ENCODE measurements at places on chromosomes 5 and 9. TPM values are rescaled to one million over a fixed set of nuclear protein-coding genes. Genes with fewer than 3 reads are reported as not detected.

Gene PCDHGA3
- total RNA-seq = 7.6 TPM

Gene IL31RA
- total RNA-seq = 0.67 TPM

Gene FLT4
- 6.1 TPM for total RNA-seq

DNA sequence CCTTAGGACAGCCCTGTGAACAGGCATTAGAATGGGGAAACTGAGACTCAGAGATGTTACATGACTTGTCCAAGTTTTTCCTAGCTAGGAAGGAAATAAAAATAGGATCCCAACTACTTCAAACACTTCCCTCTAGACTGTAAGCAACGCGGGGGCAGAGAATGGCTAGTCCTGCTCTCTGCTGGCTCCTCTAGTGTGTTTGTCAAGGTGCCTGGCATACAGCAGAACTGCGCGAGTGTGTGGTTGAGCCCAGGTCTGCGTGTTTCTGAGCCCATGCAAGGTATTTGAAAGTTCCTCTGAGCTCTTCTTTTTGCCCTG lies 152.5 kb downstream of the MACROH2A1 start:
- H3K27ac ChIP-seq = no peak overlapping the region
- no peak for DNase-seq
- H3K27me3 ChIP-seq = no peaks in the 10 kb centered on the region
- no peak overlapping the region for H3K4me3 ChIP-seq
- H3K4me1 ChIP-seq = no peaks in the 10 kb centered on the region

DNA sequence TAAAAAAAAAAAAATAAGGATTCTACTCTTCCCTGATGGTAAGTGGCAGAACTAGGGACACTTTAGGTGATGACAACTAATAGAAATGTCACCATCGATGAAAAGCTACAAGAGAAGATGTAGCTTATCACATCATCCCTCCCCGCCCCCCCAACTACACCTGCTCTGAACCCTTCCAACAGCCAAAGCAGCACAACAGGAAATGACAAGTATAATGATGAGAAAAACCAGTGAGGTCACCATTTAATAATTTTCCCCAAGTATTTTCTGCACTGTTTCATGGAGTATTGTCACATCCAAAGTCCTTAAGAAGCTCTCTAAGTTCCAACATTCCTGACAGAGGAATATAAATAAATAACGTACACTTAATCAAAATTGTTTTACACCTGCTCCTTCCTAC lies 221.4 kb downstream of the EFNA5 start:
- no peaks in the 10 kb centered on the region for H3K27me3 ChIP-seq
- DNase-seq = no peak
- no peaks in the 10 kb centered on the region for H3K4me1 ChIP-seq
- H3K27ac ChIP-seq = no peak overlapping the region

GRCh38 chr5:123530728-123531127 lies 18.8 kb downstream of the CSNK1G3 start:
- no peak for DNase-seq
- no peaks in the 10 kb centered on the region for H3K36me3 ChIP-seq
- no peak overlapping the region for H3K27ac ChIP-seq
- no peak overlapping the region for H3K4me3 ChIP-seq
- no peaks in the 10 kb centered on the region for H3K27me3 ChIP-seq

- H3K27ac ChIP-seq = no peak overlapping the region
- no peaks in the 10 kb centered on the region for H3K36me3 ChIP-seq
- no peak overlapping the region for H3K4me3 ChIP-seq
These were observed 108.1 kb downstream of the CACNA1B start for GRCh38 chr9:137985637-137986071.

- no peak overlapping the region for H3K27ac ChIP-seq
These were observed 187.1 kb downstream of the AOPEP start for GRCh38 chr9:94913550-94913949.

DNA sequence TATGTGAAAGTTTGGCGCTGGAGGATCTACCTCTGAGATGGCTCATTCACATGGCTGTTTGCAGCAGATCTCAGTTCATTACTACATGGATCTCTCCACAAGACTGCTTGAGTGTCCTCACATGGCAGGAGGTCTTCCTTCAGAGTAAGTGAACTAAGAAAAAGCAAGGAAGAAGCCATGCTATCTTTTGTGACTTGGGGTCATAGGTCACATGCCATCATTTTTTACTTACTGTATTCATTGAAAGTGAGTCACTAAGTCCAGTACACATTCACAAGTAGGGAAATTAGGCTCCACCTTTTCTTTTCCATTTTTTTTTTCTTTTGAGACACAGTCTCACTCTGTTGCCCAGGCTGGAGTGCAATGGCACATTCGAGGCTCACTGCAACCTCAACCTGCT lies 8.7 kb upstream of the CDKN2AIPNL start:
- H3K27ac ChIP-seq = no peak overlapping the region
- DNase-seq = no peak
- H3K27me3 ChIP-seq = no peaks in the 10 kb centered on the region
- no peaks in the 10 kb centered on the region for H3K4me1 ChIP-seq
- H3K36me3 ChIP-seq = no peaks in the 10 kb centered on the region
- no peak overlapping the region for H3K4me3 ChIP-seq

- no peak overlapping the region for H3K27ac ChIP-seq
- no peak for DNase-seq
- H3K27me3 ChIP-seq = no peaks in the 10 kb centered on the region
- H3K4me1 ChIP-seq = no peaks in the 10 kb centered on the region
These were observed 6.5 kb upstream of the INSL6 start for GRCh38 chr9:5191985-5192384.

DNA sequence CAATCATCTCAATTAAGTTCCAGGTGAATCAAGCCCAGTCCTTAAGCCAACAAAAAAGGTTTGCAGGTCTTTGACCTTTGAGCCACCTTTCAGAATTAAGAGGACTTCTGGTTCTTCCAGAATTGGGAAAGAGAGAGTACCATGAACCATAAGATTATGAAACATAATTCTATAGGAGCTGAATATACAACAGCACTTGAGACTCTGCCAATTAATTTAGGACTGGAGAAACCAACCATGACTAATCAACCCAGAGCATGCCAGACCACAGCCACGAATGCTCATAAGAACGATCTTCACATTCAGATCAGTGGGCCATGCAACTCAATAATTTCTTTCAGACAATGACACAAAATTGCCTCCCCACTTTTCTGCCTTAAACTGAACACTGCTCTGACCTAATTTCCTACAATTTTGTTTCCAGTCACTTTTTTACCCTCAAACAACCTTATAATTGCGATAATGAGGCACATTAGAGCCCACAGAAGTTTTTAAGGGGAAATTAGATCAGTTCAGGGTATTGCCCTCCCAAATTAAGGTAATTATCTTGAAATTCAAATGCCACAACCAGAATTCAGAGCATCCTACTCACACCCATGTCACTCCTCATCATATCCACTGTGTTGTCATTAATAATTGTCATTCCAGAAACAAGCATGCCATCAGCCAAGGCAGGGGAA lies 213.4 kb downstream of the ATPSCKMT start:
- H3K27ac ChIP-seq = no peak overlapping the region
- DNase-seq = no peak
- H3K4me3 ChIP-seq = no peak overlapping the region
- no peaks in the 10 kb centered on the region for H3K4me1 ChIP-seq
- no peaks in the 10 kb centered on the region for H3K36me3 ChIP-seq

GRCh38 chr5:102802708-102803458 lies 47.8 kb downstream of the PAM start:
- H3K4me3 ChIP-seq = no peak overlapping the region
- H3K27me3 ChIP-seq = no peaks in the 10 kb centered on the region
- peaks cover 2% of the 10 kb centered on the region for H3K4me1 ChIP-seq
- no peaks in the 10 kb centered on the region for H3K36me3 ChIP-seq
- no peak for DNase-seq

DNA sequence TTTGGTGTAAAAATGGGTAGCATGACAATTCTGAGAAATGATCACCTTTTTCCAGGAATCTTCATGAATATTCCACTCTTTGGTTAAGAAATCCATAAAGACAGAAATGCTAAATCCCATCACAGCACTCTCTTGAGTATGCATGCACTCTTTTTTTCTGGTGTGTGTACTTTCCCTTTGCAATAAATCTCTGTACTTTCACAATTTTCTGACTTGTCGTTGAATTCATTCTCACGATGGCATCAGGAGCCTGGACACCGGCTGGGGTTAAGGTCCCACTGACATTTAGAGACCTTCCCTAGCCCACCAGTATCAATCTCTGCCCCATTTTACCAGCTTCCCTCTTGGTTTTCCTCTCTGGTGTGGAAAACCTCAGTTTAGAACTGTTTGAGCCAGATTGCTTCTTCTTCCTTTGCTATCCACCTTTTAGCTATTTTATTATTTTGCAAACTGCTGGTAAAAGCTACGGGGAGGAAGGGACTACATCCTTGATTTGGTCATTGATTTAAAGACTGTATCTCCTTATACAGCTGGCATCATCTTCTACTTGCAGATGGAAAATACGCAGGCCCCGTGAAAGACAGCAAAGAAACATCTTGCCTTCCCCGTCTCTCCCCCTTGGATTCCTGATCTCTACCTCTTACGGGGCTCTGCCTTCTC lies 59.9 kb upstream of the ZFR start:
- H3K36me3 ChIP-seq = no peaks in the 10 kb centered on the region
- peaks cover 12% of the 10 kb centered on the region for H3K4me1 ChIP-seq
- no peak overlapping the region for H3K27ac ChIP-seq
- H3K27me3 ChIP-seq = no peaks in the 10 kb centered on the region

GRCh38 chr5:55402199-55402598 lies 94.4 kb downstream of the MTREX start:
- DNase-seq = no peak
- no peak overlapping the region for H3K4me3 ChIP-seq
- H3K4me1 ChIP-seq = no peaks in the 10 kb centered on the region
- no peaks in the 10 kb centered on the region for H3K36me3 ChIP-seq
- no peak overlapping the region for H3K27ac ChIP-seq

- H3K36me3 ChIP-seq = no peaks in the 10 kb centered on the region
- H3K4me3 ChIP-seq = no peak overlapping the region
- H3K27me3 ChIP-seq = no peaks in the 10 kb centered on the region
- H3K27ac ChIP-seq = no peak overlapping the region
- no peaks in the 10 kb centered on the region for H3K4me1 ChIP-seq
- no peak for DNase-seq
These were observed 505.6 kb downstream of the TLE1 start for GRCh38 chr9:81183761-81184160.

DNA sequence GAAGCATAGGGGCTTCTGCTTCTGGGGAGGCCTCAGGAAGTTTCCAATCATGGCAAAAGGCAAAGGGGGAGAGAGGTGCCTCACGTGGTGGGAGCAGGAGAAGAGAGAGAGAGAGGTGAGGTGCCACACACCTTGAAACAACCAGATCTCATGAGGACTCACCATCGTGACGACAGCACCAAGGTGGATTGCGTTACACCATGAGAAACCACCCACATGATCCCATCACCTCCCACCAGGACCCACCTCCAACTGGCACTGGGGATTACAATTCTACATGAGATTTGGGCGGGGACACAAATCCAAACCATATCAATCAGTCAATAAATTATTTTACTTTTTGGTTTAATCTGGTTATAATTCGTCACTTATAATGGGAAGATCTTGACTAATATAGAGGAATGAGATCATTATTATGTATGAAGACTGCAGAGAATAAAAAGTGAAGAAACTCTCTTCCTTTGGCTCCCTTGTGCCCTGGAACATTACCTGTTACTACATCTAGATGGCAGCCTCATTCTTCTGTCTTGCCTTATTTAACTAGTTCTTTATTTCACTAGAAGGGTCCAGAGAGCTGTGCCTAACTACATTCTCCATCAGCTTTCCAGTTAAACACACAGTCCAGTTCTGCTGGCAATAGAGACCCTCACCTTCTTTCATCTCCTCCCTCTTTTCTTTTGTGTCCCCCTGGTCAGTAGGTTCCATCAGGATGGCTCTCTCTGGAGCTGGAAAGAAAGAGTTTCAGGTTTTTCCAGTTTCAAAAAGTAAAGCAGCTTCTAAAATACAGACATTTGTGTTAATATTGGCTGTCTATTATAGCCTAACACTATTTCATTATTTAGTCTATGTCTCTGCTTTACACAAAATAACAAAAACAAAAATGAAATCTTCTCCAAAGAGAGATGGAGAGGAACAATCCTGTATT lies 21.7 kb upstream of the SPINK7 start:
- no peaks in the 10 kb centered on the region for H3K27me3 ChIP-seq
- no peaks in the 10 kb centered on the region for H3K4me1 ChIP-seq
- no peaks in the 10 kb centered on the region for H3K36me3 ChIP-seq
- H3K27ac ChIP-seq = no peak overlapping the region
- DNase-seq = no peak

GRCh38 chr5:174340226-174340625 lies 294.7 kb downstream of the NSG2 start:
- no peaks in the 10 kb centered on the region for H3K36me3 ChIP-seq
- H3K4me1 ChIP-seq = no peaks in the 10 kb centered on the region
- no peak overlapping the region for H3K4me3 ChIP-seq
- no peak for DNase-seq

DNA sequence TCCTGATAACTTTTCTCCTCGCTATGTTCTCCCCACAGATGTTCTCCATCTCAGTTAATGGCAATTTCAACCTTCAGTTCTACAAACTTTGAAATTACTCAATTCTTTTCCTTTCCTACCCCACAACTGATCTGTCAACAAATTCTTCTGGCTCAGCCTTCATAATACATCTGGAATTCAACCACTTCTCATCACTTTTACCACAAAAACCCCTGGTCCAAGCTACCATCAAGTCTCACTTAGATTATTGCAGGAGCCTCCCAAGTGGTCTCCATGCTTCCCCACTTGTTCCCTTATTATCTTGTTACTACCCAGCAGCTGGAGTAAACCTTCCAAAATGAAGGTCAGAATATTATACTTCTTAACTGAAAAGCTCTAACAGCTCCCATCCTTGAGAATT lies 110.1 kb downstream of the FBN2 start:
- no peak for DNase-seq
- H3K4me1 ChIP-seq = no peaks in the 10 kb centered on the region
- no peak overlapping the region for H3K4me3 ChIP-seq
- no peaks in the 10 kb centered on the region for H3K36me3 ChIP-seq

- DNase-seq = no peak
- no peak overlapping the region for H3K4me3 ChIP-seq
- H3K27me3 ChIP-seq = no peaks in the 10 kb centered on the region
- H3K36me3 ChIP-seq = no peaks in the 10 kb centered on the region
These were observed 134.4 kb downstream of the ATG10 start for GRCh38 chr5:82106207-82106606.

GRCh38 chr5:36642089-36642488 lies 35.7 kb downstream of the SLC1A3 start:
- no peak overlapping the region for H3K4me3 ChIP-seq
- H3K27ac ChIP-seq = no peak overlapping the region

DNA sequence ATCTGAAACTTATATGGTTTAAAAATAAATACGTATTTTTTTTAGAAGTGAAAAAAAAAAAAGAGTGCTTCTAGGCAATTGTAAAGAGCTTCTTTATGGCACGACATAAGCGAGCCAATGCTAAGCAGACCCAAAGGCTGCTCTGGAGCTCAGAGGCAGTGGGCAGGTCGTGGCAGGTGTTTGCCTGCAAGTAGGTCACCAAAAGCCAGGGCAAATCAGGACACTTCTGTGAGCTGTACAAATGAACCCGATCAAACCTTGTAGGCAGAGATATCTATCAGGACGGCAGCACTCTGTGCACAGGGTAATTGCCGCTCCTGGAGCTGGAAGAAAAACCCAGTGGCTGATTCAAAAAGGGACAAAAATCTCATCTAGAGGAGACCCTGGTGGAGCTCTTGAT lies 75.9 kb downstream of the IRX2 start:
- no peak for DNase-seq
- no peaks in the 10 kb centered on the region for H3K36me3 ChIP-seq
- H3K27me3 ChIP-seq = no peaks in the 10 kb centered on the region

- no peaks in the 10 kb centered on the region for H3K27me3 ChIP-seq
- H3K27ac ChIP-seq = no peak overlapping the region
- no peak for DNase-seq
- peaks cover 2% of the 10 kb centered on the region for H3K4me1 ChIP-seq
- peak overlapping the region; percentile 16 for H3K4me3 ChIP-seq
These were observed 678 bp downstream of the SLC2A6 start for GRCh38 chr9:133477992-133478850.

Measured in ovary (tissue), 10 donors.